Fibroblast of the conjunctiva (primary cell): ENCODE measurements at places on chromosomes 2 and 18.

DNA sequence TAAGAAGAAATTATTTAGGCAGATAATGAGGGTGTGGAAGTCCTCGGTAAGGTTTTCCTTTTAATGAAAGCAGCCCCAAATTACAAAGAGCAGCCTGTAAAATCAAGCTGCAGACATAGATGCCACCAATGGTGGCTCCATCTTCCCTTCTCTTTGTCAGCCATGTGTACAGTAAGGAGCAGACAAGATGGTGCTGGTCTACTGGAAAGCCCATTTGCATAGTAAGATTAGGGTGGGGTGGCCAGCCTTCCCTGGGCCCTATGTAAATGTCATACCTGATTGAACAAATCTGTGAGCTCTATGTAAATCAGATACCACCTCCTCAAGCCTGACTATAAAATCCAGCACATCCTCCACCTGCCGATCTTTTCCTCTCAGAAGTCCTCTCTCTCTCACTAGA is 154.4 kb upstream of the SERTAD2 start:
- no peak for DNase-seq

DNA sequence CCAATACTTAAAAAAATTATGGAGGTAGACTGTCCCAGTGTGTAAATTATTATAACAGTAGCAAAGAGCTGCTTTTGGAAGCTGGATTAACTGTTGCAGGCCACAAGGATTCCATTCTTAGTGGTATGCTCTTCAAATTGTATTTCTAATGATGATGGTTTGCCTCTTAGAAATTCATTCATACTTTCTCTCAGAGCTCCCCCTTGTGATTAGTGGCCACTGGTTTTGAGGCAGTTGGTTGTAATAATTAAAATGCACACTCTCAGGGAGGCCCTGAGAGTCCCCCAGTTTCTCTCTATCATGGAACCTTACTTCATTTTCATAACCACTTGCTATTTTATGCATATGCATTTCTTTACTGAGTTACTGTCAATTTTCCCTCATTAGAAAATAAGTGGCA is 122.5 kb downstream of the PLA2R1 start:
- DNase-seq = no peak

GRCh38 chr2:161825429-161825828 is 201.2 kb downstream of the SLC4A10 start:
- DNase-seq = no peak

GRCh38 chr18:48713309-48713708 is 174.5 kb downstream of the CTIF start:
- DNase-seq = no peak

- no peak for DNase-seq
Measured at GRCh38 chr2:205267323-205267722, 415.0 kb upstream of the NRP2 start.

DNA sequence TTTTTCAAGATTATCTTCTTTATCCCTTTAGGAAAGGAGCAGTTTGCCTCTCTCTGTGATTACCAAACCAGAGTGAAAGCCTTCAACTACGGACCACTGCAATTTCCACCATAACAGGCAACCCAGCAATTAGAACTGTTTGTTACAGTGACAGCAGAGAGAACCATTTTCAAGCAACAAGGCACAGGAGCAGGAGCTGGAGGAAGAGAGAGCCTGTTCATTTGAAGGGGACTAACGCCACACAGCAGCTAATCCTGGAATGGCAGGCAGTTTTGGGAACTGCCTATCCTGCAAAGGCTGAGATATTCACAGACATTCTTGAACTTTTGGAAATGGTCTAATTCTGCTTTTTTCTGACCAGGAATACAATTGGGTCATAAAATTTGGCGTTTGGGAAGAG is 1541.9 kb upstream of the PIK3C3 start:
- DNase-seq = peak; percentile 8

DNA sequence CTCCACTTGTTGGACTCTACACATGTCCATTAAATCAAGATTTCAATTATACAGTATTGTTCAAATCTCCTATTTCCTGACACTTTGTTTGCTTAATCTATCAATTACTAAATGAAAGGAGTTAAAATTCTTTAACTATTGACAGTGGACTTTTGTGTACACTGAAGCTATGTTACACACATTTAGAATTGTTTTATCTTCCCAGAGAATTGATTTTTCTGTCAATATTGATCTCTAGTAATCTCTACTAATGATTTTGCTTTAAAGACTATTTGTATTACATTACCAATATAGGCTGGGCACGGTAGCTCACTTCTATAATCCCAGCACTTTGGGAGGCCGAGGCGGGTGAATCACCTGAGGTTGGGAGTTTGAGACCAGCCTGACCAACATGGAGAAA is 215.7 kb downstream of the WDPCP start:
- DNase-seq = no peak

GRCh38 chr18:62663731-62664336 is 51.5 kb upstream of the PHLPP1 start:
- no peak for DNase-seq

DNA sequence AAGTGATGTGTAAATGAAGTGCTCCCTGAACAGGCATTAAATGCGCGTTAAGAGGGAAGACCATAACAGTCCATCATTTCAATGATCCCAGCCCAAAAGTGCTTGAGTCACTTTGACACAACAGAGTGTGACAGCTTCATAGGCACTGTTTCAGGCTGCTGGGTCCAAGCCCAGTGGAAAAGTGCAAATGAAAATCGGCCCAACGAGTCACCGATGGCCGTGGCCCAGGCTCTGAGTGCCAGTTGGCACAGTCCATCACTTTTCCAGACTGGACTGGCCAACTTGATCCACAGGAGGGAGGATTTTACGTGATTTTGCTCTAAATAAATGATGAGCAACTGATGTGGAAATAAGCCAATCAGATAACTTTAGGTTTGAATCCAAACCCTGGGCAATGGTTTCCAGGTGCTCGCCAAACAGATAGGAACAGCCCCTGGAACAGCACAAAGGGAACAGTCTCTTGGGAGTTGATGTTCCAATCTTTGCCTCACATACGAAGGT is 114.0 kb downstream of the SP3 start:
- DNase-seq = no peak

DNA sequence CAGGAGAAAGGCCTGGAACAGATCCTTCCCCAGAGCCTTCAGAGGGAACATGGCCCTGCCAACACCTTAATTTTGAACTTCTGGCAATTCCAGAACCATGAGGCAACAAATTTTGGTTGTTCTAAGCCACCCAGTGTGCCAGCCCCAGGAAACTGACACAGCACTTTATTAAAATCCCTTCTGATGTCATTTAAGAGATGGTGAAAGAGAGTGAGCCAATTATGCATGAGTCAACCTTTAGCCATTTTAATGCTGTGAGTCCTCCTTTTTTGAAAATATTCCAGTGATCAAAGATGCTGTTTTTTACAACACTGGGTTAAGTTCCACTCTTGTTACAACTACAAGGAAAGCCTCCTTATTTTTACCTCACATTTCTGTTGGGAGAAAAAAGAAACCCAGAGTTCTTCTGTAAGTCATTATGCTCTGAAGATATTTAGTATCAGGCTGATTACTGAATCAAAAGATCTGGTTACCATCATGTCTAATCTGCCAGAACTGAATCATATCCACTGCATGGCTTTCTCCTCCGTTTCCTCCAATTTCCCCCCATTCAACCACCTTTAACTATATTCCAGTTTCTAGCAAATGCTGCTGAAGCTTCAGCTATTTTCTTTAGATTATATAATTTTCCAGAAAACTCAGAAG is 235.4 kb downstream of the TXNL1 start:
- DNase-seq = peak; percentile 71

- DNase-seq = no peak
Measured at GRCh38 chr2:7329465-7329864, 412.3 kb downstream of the RNF144A start.

GRCh38 chr2:28601616-28602015 is 105.8 kb downstream of the PLB1 start:
- DNase-seq = no peak

DNA sequence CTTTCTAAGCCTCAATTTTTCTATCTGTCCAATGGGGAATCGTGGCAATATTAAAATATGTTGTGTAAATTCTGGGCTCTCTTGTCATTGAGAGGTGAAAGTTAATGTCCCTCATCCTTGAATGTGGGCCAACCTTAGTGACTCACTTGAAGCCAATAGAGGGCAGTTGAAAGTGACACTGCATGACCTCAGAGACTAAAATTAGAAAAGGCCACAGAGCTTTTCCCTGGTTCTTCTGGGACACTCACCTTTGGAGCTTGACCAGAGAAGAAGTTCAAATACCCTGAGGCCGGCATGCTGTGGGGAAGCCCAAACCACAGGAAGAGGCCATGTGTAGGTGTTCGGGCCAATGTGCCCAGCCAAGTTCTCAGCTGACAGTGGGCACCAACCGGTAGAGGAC is 24.1 kb upstream of the SIX2 start:
- DNase-seq = no peak

GRCh38 chr2:142175813-142176338 is 45.1 kb upstream of the LRP1B start:
- no peak for DNase-seq

DNA sequence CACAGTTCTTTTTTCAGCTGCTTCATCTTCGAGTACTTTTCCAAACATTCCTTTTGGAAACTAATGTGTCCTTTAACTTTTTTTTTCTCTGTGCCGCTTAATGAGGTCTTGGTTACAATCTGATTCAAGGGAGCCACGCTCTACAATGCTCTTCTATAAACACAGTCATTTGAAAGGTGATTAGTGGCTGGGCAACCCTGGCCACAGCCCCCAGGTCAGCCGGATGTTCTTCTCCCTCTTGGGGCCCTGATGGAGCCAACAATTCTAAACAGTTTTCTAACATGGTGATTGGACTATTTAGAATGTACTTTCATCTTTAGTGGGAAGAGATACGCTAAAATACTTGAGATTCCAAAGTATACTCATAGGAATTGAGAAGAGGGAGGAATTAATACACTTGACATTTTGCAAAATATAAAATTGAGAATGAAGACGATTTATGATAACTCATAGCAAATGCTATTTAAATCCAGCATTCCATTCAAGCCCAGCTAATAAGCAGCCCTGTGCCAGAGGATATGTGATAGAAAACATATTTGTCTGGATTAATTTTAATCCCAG is 83.7 kb upstream of the MBOAT2 start:
- DNase-seq = no peak

- DNase-seq = no peak
Measured at GRCh38 chr2:54983345-54984220, 66.7 kb downstream of the RTN4 start.

GRCh38 chr18:5824370-5824984 is 70.8 kb downstream of the TMEM200C start:
- DNase-seq = no peak

GRCh38 chr2:50863856-50864255 is 168.1 kb downstream of the NRXN1 start:
- DNase-seq = no peak

- no peak for DNase-seq
Measured at GRCh38 chr2:225667445-225667844, 267.9 kb downstream of the NYAP2 start.

DNA sequence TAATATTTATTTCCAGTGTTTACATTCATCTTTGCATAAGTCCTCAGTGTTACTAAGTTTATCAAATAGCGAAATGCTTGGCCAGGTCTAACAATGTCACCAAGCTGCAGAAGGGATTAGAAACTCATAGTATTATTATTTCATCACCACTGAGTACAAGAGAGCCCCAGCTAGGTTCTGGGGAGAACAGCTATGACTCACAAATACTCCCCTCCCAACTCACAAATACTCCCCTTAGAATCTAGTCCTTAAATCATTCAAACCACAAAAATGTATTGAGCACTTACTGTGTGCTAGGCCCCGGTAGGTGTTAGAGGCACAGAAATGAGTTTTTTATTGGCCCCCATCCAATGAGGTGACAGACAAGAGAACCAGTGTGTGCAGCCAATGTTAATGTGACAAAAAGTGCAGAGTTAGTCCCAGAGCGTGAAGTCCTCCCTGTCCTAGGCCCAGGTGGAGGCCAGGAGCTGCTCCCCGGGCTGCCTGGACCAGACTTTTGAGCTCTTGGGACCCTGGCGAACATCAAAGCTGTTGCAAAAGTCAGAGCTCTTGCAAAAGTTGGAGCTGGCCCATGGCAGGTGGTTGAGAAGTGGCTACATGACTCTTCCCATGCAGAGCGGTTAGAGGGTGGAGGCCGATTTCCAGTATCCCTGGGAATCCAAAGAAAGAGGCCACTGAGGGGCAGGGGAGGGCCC is 9.8 kb downstream of the STEAP3 start:
- DNase-seq = no peak

- DNase-seq = no peak
Measured at GRCh38 chr2:112866128-112866835, 29.7 kb upstream of the IL1B start.

- no peak for DNase-seq
Measured at GRCh38 chr2:188495969-188496431, 204.3 kb downstream of the GULP1 start.
